Stimulated activated CD8-positive, alpha-beta memory T cell treated with anti-CD3 and anti-CD28 coated beads, Interleukin-7, amount 100 ng/mL, for 24 hours (primary cell): ENCODE measurements at places on chromosomes 16 and 17.

DNA sequence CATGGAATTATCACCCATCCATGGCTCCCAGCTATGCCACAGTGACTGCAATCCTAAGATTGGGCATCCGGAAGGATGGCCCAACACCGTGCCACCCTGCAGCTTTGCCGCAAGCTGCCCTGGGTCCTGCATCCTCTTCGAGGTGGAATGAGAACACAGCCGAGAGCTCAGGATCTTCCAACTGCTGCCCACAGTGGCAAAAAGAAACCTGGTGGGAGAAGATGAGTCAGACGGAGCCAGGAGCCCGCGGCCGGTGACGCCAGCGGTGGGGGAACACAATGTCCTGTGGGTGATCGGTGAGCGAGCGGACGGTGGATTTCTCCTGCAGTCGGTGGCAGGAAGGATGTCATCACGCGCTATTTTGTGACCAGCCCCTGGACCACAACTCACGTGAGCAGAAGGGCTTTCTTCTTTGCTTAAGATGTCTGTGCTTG, 20.1 kb downstream of the CD7 start:
- DNase-seq: peak; percentile 76

- DNase-seq: no peak
Observed at GRCh38 chr17:2421315-2422147, 20.7 kb upstream of the MNT start.

GRCh38 chr16:66911112-66911511, 7.6 kb downstream of the CDH16 start:
- no peak for DNase-seq

DNA sequence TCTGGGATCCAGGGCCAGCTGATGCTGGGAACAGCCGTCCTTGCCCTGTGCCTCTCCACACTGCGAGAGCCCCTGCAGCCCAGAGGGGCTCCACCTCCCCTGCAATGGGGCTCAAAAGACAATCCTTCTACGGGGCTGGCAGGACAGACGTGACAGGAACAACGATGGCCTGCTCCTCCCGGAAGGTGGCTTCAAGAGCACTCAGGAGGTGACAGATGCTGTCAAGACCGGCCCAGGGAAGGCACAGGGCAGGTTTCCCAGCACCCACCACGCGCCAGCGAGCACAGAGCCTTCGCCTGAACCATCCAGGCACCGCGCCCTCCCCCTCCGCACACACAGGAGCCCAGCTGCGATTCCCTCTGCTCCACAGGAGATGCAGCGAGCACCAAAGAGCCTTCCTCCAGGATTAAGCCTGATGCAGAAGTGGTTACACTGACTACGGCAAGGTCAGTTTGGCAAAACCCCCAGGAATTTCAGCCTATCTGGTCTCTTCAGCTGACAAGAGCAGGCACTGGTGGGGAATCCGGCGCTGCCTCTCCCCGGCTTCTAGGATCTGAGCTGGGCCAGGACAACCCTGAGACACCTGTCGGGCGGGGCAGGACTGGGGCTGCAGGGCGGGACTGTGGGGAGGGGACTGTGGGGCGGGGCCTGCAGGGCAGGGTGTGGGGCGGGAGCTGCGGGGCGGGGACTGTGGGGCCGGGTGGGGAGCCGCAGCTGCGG, 103.4 kb downstream of the ZNF778 start:
- DNase-seq: no peak

DNA sequence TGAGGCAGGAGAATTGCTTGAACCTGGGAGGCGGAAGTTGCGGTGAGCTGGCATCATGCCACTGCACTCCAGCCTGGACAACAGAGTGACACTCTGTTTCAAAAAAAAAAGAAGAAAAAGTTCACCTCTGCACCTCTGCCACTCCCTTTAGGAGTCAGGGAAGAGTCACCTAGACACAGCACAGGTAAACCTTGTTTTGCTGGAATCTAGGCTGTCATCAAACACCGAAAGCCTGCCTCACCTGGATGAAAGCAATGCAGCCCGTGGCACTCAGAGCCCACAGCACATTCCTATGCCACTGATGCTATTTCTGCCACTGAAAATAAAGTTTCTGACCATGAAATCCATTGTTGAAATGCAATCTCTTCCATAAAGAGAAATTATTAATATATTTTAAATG, 22.2 kb downstream of the CFAP52 start:
- no peak for DNase-seq

GRCh38 chr17:2500446-2500845, 11.2 kb downstream of the METTL16 start:
- no peak for DNase-seq

DNA sequence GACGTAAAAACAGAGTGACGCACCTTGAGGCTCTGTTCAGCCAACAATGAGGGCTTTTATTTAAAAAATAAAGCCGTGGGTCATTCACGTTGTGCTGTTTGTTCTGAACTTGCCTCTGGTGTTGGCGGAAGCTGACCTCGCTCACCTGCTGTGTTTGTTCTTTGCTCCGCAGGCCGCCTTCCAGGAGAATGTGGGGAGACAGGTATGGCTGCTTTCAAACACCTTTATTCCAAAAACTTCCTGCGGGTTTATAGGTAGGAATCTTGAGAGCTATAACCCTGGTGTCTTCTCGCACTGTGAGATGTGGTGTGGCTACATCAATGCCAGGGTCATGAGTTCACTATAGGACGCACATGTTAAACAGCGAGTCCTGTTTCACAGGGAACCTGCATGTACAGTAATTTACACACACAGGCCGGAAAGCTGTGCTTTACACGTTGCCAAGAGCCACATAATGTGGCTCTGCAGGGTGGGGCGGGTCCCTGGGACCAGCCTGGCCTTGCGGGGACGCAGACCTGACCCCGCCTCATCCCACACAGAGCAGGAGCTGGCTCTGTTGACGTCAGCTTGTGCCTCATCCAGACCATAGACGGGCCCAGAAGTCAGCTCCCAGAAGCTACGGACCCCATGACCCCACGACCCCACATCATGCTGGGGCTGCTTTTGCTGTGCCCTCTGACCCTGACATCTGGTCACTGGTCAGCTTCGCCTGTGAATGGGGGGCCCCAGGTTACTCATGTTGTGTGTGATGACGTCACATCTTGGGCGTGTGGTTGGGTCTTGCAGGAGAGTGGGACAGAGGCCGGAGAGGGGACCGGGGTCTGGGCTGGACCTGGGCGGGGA, 49.9 kb upstream of the ZNF750 start:
- DNase-seq: no peak

- peak; percentile 47 for DNase-seq
Observed at GRCh38 chr17:21041741-21042457, 912 bp downstream of the USP22 start.

- DNase-seq: no peak
Observed at GRCh38 chr16:57795431-57795878, 6.8 kb downstream of the KIFC3 start.

DNA sequence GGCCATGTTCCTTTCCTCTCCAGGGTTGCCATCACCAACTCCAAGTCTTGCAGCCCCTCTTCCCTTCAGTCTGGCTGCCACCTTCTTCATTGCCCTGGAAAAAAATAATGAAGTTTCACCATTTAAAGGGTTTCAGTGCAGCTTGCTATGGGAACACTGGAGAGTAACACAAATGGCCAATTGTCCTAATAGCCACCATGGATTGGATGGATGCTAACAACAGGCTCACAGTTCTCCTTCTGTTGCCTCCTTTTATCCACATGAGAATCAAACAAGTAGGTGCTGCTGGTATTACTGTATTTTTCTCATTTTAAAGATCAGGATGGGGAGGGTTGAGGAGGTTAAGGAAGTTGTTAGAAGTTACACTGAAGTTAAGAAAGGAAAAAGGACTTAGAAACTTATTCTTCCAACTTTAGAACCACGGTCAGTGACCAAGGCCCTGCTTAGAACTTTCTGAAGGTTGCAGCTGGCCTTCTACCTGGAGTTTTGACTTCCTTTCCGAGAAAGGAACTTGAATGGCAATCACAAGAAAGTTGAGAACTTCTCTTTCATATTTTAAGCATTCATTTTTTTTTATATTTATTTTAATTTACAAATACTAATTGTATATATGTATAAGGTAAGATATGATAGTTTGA, 198.0 kb upstream of the MAF start:
- no peak for DNase-seq

DNA sequence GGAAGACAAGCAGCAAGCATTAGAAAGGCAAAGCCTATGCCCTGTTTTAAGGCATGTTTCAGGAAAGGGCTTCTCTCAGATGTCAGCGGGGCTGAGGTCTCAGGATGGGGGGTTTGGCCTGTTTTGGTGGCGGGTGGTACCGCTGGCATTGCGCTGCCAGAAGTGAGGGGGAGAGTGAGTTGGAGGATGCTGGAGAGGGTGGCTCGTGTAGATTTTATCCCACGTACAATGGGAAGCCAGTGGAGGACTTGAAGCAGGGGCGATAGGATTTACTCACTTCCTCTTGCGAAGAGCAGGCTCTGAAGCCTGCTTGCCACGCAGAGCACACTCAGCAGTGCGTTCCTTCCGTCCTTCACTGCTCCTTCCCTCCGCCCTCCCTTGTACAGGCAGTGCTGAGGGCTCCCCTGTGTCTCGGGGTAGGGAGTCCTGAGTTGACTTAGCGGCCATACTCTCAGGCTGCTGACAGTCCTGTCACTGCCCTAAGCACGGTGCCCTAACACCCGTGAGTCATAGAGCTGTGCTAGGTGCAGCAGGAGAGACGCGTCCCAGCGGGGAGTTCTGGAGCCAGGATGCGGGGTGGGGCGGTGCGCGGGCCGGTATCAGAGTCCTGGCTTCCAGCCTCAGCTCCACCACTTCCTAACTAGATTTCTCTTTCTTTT, 113.1 kb downstream of the SNX29 start:
- no peak for DNase-seq

- DNase-seq: no peak
Observed at GRCh38 chr16:89023151-89023551, 46.1 kb upstream of the CBFA2T3 start.

- DNase-seq: no peak
Observed at GRCh38 chr16:77679391-77679790, 42.9 kb upstream of the NUDT7 start.

DNA sequence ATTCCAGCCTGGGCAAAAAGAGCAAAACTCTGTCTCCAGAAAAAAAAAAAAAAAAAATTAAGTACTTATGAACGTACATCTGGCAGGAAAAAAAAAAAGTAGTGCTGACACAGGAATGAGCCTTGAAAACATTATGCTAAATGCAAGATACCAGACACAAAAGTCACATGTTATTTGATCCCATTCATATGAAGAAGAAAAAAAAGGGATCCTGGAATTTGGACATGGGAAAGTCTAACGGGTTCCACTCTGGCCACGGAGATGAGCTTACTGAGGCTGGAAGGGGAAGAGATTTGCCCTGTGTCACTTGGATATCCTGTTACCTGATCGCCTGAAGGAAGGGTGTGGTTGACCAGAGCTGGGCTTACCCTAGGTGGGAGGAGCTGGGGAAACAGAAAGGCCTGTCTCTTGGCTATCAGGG, 251.9 kb downstream of the PARN start:
- no peak for DNase-seq

DNA sequence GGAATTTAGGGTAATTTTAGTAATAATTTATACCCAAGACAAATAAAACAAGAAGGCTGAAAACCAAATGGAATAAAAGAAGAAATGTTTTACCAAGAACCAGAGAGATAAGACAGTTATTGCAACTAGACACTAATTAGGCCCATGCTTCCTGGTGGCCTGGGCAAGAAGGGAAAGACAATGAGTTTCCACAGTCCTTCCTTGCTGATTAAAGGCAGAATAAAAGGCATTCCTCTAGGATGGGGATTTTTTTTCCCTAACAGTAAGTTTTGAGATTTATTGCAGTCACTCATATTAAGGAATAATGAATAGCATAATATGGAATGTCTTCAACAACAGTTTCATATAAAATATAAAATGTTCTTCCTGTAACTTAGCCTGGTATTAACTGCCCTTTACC, 41.5 kb downstream of the TOM1L2 start:
- DNase-seq: no peak

GRCh38 chr17:30519166-30519565, 42.0 kb downstream of the GOSR1 start:
- DNase-seq: no peak

DNA sequence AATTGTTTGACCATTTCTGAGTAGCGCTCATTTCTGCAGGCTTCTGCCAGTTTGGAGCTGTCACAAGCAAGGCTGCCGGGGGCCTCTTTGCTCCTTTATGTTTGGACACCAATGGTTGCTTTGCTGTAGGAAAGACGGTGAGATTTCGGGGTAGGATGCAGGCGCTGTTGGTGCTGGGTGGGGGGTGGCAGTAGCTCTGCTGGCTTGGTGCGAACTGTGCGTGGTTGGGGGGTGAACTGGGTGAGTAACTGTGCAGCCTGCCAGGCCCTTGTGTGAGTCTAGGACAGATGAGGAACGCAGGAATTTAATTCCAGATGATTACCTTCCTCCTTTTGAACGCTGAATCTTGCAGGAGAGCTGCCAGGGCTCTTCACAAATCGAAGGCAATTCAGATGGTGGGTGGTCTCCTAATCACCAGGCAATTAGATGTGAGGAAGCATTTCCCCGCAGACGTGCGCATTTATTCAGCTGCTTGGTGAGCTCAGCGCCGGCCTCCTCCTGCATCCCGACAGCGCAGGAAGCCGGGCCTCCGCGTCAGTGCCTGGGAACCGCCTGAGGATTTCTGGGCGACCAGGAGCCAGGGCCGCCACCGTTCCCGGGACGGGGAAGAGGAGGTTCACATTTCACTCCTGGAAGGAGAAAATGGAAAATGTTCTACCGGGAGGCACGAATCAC, 154.4 kb downstream of the FOXL1 start:
- no peak for DNase-seq

- no peak for DNase-seq
Observed at GRCh38 chr17:73262676-73263642, 1.3 kb upstream of the CPSF4L start.

DNA sequence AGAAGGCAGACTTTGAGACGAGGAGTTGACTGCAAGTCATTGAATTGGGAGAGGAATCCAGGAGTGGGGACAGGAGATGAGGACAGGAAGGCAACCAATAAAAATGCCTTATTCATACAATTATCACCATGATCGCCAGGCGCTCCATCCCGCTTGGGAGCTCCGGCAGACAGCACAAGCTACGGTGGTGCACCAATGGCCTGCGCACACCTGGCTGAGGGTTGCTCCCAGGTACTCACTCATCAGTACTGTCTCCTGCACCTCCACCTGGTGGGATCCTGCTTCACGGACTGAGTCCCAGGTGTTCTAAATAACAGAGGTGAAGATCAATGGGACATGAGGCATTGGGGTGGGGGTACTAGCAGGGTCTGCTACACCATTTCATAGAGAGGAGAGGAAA, 160.0 kb upstream of the TNRC6C start:
- DNase-seq: no peak

- no peak for DNase-seq
Observed at GRCh38 chr16:54165912-54166865, 120.4 kb downstream of the IRX3 start.

- no peak for DNase-seq
Observed at GRCh38 chr17:60916043-60916442, 238.4 kb downstream of the BCAS3 start.

- no peak for DNase-seq
Observed at GRCh38 chr16:7820816-7821215, 488.2 kb downstream of the RBFOX1 start.

- no peak for DNase-seq
Observed at GRCh38 chr17:44651228-44651627, 5.0 kb upstream of the MEIOC start.

GRCh38 chr16:89739383-89739782, 18.0 kb downstream of the ZNF276 start:
- DNase-seq: no peak

- DNase-seq: no peak
Observed at GRCh38 chr16:68070249-68070730, 14.9 kb upstream of the NFATC3 start.
